Osteoblast (primary cell): ENCODE measurements at places on chromosomes 16 and 17.

DNA sequence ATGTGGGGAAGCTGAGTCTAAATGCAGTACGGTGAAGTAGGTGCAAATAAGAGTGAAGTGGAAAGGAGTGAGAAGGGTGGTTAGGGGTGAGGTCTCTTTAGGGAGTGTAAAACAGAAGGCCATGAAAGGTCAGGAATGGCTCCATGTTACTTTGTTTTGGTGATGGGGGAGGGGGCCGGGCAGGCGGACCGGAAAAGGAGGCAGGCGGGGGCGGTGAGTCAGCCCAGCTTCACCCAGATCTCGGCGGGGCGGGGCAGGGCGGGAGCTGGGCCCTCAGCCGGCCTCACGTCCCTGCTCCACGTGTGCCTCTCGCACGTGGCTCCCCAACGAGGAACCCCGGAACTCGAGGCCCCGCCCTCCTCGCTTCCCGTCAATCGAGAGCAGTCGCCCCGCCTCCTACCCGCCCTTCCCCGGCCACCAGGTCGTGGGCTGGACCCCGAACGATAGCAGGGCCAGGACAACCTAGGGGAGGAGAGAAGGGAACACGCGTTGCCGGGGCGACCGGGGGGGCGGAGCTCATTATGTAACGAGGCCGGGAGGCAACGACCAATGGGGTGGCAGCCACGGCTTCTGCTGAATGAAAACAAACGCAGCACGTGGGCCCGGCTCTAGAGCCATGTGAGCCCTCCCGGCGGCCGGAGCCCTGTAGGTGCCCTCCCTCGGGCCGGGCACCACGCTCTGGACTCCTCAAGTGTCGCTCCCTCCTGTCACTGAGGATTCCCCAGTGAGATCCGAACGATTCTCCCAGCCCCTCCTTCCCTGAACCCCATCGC lies 1.4 kb downstream of the NR1D1 start:
- DNase-seq, result peak; percentile 99

GRCh38 chr16:81861503-81861902 lies 82.4 kb downstream of the PLCG2 start:
- DNase-seq, result peak; percentile 88

- no peak for DNase-seq
Observed at GRCh38 chr17:76307966-76308338, at the start of gene QRICH2. Gene QRICH2 (minus strand): TSS chr17:76308276. CDS start chr17:76307998, 278 bp downstream.

DNA sequence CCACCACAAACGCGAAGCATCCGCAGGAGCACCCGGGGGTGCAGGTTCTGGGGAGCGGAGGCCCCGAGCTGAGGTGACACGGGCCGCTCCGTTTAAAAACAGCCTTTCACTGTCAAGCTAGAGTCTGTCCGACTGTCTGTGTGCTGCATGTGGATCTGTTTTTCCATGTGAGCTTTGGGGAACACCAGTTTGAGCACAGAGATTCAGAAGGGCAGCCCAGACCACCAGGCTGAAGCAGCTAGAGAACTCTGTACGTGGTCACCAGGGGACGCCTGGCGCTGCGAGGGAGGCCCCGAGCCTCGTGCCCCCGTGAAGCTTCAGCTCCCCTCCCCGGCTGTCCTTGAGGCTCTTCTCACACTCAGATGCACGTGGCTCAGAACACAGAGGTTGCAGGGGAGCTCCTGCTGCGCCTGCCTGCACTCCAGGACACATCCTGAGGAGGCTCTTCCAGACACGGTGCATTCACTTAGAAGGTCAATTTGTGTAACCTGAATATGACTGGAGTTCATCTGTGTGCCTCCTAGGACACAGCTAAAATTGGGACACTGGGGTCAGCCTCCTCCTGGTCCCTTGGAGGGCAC lies 15.7 kb upstream of the FOXK2 start:
- DNase-seq, result no peak

DNA sequence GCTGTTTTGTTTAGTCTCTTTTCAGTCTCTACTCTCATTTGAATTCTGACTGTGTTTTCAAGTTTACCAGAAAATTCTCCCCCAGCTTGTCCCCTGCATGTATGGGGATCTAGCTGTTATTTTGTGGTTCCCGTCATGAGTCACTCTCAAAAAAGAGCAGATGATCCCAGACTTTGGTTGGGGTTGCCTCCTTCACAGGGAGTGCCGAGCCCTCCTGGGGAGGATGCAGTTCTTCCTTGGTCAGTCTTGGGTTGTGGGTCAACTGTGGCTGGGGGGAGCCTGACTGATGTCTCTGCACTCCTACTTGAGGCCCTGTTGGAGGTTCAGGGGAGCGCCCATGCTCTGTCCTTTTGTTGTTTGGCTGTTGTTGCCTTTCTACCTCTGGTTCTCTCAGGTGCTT lies 37.7 kb downstream of the EPN2 start:
- DNase-seq, result peak; percentile 89

GRCh38 chr16:85396879-85397871 lies 215.9 kb upstream of the GSE1 start:
- peak; percentile 79 for DNase-seq

- DNase-seq, result no peak
Observed at GRCh38 chr16:30110661-30111060, 2.7 kb downstream of the GDPD3 start.

GRCh38 chr17:46977750-46978488 lies 1.1 kb downstream of the RPRML start:
- no peak for DNase-seq

GRCh38 chr16:84467256-84467655 lies 37.2 kb downstream of the MEAK7 start:
- no peak for DNase-seq
